ENCODE measurements at places on chromosomes 16 and 17.
A peak's percentile ranks its signal among the peaks of the same experiment; 100 is the strongest.

- no peak for DNase-seq
Measured at GRCh38 chr16:77469634-77470033, 34.8 kb upstream of the ADAMTS18 start.

DNA sequence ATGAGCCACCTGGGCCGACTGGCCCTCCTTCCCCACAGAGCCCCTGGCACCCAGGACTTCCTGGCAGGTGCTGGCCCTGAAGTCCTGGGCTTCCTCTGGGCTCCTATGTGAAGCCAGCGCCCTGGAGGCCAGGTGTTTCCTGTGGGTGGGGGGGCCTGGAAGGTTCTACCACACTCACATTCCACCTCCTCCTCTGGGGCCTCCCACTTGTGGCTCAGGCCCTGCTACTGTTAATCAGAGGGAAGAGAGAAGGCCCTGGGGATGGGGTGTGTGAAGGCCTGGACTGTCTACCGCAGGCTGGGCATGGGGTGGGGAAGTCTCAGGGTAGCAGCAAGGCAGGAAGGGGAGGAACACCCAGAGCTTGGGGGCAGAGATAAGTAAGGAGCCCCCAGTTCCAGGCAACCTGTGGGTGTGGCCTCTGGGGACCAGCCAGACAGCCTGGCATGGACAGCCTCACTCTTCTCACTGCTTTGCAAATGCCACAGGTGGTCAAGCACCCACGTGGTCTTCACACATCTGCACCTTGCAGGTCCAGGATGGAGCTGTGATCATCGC is 111.9 kb upstream of the TNRC6C start:
- peak; percentile 25 for DNase-seq

DNA sequence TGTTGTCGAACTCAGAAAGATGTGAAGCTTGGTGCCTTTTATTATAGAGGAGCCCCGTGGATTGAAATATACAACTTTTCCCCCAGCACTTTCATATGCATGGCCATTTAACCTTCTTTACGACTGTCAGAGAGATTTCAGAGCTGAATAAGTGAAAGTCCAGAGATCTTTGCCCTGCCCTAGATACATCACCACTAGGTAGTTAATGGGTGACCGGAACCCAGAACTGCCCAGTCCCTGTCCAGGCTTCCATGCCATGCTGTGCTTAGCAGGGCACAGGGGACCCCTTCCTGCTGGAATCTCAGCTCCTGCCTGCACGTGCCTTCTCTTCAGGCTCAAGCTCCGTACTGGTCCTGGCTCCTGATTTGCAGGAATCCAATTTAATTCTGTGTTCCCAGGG is 32.2 kb downstream of the SRL start:
- no peak for DNase-seq

- DNase-seq = no peak
Measured at GRCh38 chr17:60941028-60941427, 263.4 kb downstream of the BCAS3 start.

DNA sequence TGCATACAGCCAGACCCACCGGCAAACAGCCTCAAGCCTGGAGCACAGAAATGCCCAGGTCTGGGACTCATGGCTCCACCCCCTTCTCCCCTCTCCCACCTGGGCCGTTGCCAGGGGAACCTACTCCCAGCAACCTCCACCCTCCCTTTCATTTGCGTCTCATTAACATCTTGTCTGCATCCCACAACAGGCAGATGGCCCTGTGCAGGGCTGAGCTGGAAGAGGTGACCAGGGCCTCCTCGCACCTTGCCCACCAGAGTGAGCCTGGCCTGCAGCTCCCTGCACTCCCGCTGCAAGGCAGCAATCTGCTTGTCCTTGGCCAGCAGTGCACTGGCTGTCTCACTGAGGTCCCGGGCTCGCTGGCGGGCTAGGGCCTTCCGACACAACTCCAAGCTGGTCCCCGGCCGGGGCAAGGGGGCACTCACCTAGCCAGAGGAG is 3.3 kb downstream of the TSPOAP1 start:
- peak; percentile 37 for DNase-seq

GRCh38 chr17:63426041-63426916 is 19.8 kb downstream of the CYB561 start:
- DNase-seq = no peak

DNA sequence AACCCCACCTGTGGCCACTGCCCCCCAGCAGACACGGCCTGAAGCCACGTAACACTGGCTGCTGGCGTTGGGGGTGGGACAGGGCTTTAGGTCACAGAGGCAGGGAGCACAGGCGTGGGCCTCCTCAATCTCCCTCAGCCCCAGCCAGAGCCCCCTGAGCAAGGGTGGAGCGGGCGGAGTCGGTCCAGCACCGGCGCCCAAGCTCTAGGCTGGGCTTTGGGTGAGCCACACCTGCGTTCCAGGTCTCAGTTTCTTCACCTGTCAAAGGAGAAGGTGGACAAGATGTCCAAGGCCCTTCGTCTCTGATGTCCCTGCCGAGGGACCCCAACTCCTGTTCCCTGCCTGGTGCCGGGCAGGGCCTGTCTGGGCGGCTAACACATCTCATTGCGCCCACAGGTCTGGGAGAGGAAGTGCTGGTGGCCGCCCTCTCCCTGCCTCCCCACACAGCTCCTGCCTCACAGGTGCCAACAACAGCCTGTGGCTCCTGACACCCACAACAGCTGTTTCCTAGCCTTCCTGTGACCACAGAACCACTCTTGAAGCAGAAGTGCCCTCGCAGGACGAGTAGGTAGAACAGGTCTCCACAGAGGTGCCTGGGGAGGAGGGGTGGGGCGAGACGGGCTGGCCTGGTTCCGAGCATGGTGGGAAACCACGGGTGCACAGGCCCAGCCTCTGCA is 12.0 kb downstream of the FAM83G start:
- no peak for DNase-seq

DNA sequence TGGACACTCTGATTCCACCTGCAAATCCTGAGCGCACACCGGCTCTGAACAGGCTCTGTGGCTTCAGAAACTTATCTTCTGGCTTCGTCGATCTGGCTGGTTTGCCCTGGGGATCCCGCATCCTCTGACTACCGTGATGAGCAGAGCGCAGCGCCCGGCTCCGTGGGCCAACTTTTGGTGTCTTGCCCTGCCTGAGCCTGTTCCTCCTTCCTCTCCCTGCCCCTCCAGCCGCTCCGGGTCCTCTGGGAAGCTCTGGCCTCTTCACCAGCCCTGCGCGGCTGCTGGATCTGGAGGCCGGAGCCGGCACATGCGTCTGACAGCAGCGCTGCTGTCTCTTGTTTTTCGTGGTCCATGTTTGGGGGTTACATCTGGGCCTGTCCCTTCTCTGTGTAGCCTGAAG is 65.6 kb downstream of the JPH3 start:
- no peak for DNase-seq

- DNase-seq = no peak
Measured at GRCh38 chr16:57016831-57017230, 27.5 kb downstream of the NLRC5 start.

DNA sequence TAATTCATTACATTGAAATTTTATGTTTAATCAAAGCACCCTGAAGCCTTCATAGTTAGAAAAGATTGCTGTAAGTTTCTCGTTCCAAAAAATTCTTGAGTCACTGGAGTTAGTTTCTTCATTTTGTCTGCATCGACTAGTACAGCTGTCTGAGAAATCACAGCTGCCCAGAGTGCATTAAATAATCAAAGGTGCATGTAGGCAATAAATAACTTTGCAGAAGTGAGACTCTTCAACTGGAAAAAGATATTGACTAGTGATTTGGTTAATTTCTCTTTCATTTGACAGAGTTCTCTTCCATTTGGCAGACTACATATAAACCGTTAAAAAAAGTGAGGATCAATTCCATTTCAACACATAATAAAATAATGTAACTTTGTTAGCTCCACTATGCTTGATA is 234.0 kb downstream of the CNTNAP4 start:
- DNase-seq = no peak

DNA sequence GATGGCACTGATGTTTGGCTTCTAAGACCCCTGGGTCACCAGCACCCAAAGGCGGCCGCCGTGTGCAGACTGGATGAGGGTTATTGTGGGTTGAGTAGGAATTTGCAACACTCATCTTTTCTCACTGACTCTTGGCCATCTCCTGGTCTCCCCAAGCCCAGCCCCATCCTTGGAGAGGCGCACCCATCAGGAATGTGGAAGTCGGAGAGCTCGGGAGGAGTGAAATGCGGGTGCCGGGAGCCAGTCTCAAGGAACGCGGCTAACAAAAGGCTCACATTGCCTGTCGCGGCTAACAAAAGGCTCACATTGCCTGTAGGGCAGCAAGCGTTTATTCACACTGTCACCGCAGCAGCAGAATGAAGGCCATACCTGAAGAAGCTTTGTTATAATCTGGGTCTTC is 248.6 kb downstream of the FOXL1 start:
- no peak for DNase-seq

GRCh38 chr17:50129728-50130558 is at the start of gene SAMD14:
SAMD14 (minus strand) TSS chr17:50130160; CDS start chr17:50124959, 5,201 bp downstream.
- DNase-seq = peak; percentile 56

DNA sequence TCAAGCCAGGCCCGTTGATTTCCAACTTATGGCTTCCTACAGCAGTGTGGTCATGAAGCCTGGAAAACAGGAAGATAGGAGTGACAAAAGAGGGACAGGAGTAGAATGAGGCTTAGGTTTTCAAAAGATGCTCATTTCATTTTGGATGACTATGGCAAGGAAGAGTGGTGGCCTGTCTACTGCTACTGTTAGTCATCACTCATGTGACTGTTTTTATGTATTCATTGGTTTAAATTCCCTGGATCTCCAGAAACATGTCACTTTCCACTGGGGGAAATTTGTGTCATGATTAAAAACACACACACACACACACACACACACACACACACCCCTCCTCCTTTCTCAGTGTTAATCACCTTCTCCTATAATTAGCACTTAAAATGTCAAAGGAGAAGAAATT is 1.1 kb upstream of the CYLD start:
- no peak for DNase-seq

DNA sequence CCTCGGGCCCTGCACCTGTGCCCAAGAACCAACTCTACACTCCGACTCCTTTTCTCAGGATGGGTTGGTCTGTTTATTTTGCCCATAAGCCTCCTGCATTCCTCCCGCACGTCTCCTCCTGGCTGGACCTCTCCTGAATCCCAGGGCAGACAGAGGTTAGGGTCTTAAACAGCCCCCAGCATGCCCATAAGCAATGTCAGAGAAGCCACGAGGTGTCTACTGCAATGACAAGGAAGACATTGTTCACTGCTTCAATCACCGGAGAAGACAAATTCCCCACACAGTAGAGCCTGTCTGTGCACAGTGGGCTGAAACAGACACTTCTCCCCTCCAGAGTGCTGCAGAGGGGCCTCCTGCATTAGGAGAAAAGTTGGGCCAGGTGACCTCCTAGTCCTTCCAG is 230.6 kb upstream of the RPL38 start:
- no peak for DNase-seq

- no peak for DNase-seq
Measured at GRCh38 chr17:77654850-77655249, 303.7 kb upstream of the TNRC6C start.

GRCh38 chr17:39754161-39754957 is 16.6 kb downstream of the GRB7 start:
- peak; percentile 99 for DNase-seq

DNA sequence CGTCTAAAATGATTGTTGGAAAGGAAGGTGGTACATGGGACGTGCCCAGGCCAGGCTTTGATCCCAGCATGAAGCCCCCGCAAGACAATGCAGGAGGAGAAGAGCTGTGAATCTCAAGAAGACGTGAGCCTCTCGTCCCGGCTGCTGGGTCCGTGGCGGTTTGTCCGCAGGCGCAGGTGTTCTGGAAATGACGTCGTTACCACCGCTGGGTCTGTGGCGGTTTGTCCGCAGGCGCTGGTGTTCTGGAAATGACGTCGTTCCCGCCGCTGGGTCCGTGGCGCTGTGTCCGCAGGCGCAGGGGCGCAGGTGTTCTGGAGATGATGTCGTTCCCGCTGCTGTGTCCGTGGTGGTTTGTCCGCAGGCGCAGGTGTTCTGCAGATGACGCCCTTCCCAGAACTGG is 14.1 kb downstream of the SPG7 start:
- DNase-seq = no peak

- DNase-seq = no peak
Measured at GRCh38 chr17:81409190-81409935, 14.1 kb downstream of the BAHCC1 start.

DNA sequence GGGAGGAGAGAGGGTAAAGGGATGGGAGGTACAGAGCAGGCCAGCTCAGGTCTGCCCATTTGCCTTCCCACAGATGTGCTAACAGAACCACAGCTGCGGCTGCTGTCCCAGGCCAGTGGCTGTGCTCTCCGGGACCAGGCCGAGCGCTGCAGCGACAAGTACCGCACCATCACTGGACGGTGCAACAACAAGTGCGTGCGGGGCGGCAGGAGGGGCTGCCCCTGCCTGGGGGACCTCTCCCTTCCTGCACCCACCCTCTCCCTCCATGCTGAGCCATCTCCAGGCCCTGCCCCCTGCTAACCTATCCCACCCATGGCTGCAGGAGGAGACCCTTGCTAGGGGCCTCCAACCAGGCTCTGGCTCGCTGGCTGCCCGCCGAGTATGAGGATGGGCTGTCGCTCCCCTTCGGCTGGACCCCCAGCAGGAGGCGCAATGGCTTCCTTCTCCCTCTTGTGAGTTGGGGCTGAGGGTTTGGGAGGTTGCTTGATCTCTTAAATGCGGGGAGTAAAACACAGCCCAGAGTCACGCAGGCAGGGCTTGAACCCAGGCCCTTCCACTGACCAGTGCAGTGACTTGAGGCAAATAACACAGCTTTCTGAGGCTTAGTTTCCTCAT is 1.2 kb downstream of the EPX start:
- no peak for DNase-seq

DNA sequence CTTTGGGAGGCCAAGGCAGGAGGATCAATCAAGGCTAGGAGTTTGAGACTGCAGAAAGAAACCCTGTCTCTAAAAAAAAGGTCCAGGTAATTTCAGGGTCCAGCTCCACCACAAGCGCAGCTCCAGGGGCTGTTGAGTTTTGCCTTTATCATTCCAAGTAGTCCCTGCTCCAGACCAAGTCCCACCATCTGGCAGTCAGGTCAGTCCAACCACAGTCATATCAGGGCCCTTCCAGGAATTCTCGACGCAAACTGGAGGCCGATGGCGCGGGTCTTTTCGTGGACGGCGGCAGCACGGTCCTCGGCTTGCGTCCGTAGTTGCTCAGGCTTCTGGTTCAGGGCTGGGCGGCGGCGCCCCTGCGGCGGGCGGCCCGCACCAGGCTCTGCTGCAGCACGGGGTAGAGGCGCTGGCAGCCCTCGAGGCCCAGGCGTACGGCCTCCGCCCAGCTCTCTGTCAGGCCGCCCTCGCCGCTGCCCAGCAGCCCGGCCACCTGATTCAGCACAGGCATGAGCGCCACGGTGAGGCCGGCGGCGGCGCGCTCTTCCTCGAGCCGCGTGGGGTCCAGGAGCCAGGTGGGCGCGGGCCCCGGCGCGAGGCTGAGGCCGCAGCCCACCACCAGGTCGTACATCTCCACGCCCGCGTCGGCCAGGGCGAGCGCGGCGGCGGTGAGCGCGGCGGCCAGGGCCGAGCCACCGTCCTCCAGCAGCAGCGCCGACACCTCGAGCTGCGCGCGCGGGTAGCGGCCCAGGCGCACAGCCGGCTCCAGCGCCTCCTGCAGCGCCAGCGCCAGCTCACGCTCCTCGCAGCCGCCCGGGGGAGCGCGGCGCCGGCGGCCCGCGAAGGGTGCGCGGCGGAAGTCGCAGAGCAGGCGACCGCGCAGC is 752 bp downstream of the EXOSC6 start:
- DNase-seq = peak; percentile 57

GRCh38 chr16:8894736-8895334 is 12.7 kb downstream of the LITAFD start:
- no peak for DNase-seq

Data from activated T-cell treated with anti-CD3 and anti-CD28 coated beads, Interleukin-2, amount 50 U/mL, for 72 hours (primary cell).